ENCODE measurements at places on chromosomes 6 and 20. TPM values are rescaled to one million over a fixed set of nuclear protein-coding genes. Genes with fewer than 3 reads are reported as not detected.

The TMEM200A gene
- total RNA-seq, result 0.05 TPM

The CCM2L gene
- total RNA-seq, result 0.45 TPM

The PAX1 gene
- 0.02 TPM for total RNA-seq

The RIMS1 gene
- not detected for total RNA-seq

The POPDC3 gene
- 21.1 TPM for total RNA-seq

The MYCT1 gene
- 0.05 TPM for total RNA-seq

The OR11A1 gene
- total RNA-seq, result not detected

The GPSM3 gene
- total RNA-seq, result 0.40 TPM

The MYT1 gene
- 0.22 TPM for total RNA-seq

The SCUBE3 gene
- total RNA-seq, result 0.05 TPM

The RNF144B gene
- 0.37 TPM for total RNA-seq

The IMPG1 gene
- not detected for total RNA-seq

The GMEB2 gene
- total RNA-seq, result 10.0 TPM

The STX11 gene
- 2.7 TPM for total RNA-seq

The MAPK14 gene
- 26.4 TPM for total RNA-seq

The BTNL2 gene
- total RNA-seq, result not detected

The SLC16A10 gene
- 0.78 TPM for total RNA-seq

The TRDN gene
- not detected for total RNA-seq

The LRRC73 gene
- 1.2 TPM for total RNA-seq

The YWHAB gene
- total RNA-seq, result 188 TPM

The VSTM2L gene
- total RNA-seq, result 27.9 TPM

The TCP11 gene
- total RNA-seq, result not detected

The HLA-DRB1 gene
- total RNA-seq, result not detected

The DDX39B gene
- total RNA-seq, result 382 TPM

The FAM83D gene
- 70.7 TPM for total RNA-seq

The PNPLA1 gene
- total RNA-seq, result not detected

The TMEM63B gene
- total RNA-seq, result 14.1 TPM

The KCNG1 gene
- 35.1 TPM for total RNA-seq

The MYH7B gene
- total RNA-seq, result 0.09 TPM

The DEFB126 gene
- total RNA-seq, result not detected

The SPEF1 gene
- 2.3 TPM for total RNA-seq

The THBS2 gene
- total RNA-seq, result 0.05 TPM

The GPLD1 gene
- 0.81 TPM for total RNA-seq

The SMIM13 gene
- total RNA-seq, result 16.8 TPM

The PET117 gene
- total RNA-seq, result 27.3 TPM

The THBD gene
- total RNA-seq, result 119 TPM

The ADGRF1 gene
- not detected for total RNA-seq

The OR2H1 gene
- not detected for total RNA-seq

The KIAA0408 gene
- total RNA-seq, result 5.4 TPM

The ZC3H12D gene
- total RNA-seq, result 0.01 TPM

The APOBEC2 gene
- not detected for total RNA-seq

The CTAGE9 gene
- total RNA-seq, result not detected

The NOX3 gene
- not detected for total RNA-seq

The GRM4 gene
- 0.17 TPM for total RNA-seq

The EPHA7 gene
- 0.03 TPM for total RNA-seq

The MAD2L1BP gene
- 34.8 TPM for total RNA-seq

The OGFR gene
- 45.4 TPM for total RNA-seq

The ANGPT4 gene
- 0.03 TPM for total RNA-seq

The SLC17A9 gene
- 0.03 TPM for total RNA-seq

The SOD2 gene
- total RNA-seq, result 192 TPM

The SCGN gene
- total RNA-seq, result 0.30 TPM

The MEP1A gene
- not detected for total RNA-seq

The RIPOR2 gene
- total RNA-seq, result 0.73 TPM

The C20orf144 gene
- total RNA-seq, result 0.11 TPM

The CALHM5 gene
- total RNA-seq, result 0.09 TPM

The PSMB1 gene
- total RNA-seq, result 242 TPM

The RAET1E gene
- total RNA-seq, result 2.3 TPM

The TTLL9 gene
- not detected for total RNA-seq

The MCCD1 gene
- not detected for total RNA-seq

The TUBB2B gene
- 15.8 TPM for total RNA-seq
